ENCODE measurements at places on chromosomes 12 and 14.

GRCh38 chr12:42704810-42705401, 115.4 kb upstream of the PRICKLE1 start:
- no peak for DNase-seq

DNA sequence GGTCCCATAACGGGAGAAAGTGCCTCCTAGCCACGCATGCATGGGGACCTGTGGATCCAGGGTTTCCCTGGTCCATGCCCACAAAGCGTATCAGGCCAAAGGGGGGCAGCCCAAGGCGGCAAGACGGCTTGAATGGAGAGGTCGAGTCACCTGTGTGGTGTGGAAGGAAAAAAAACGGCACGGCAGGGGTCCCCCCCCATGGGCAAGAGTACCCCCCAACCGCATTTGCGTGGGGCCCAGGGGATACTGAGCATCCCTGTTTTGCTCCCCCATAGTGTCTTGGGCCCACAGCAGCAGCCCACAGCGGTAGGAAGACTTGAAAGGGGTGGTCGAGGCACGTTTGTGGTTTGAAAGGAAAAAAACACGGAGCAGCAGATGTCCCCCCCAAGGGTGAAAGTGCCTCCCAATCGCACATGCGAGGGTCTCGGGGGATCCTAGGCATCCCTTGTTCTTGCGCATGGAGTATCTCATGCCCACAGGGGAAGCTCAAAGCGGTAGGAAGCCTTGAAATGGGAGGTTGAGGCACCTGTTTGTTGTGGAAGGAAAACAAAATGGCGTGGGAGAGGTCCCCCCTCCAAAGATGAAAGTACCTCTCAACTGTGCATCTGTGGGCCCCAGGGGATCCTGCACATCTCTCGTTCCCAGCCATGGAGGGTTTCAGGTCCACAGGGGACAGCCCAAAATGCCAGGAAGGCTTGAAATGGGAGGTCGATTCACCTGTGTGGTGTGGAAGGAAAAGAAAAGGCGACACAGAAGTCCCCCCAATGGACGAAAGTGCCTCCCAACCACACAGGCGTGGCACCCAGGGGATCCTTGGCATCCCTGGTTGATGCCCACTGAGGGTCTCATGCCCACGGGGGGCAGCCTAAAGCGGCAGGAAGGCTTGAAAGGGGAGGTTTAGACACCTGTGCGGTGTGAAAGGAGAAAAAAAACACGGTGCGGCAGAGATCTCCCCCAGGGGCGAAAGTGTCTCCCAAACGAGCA, 577.5 kb downstream of the ALG10 start:
- DNase-seq = no peak

DNA sequence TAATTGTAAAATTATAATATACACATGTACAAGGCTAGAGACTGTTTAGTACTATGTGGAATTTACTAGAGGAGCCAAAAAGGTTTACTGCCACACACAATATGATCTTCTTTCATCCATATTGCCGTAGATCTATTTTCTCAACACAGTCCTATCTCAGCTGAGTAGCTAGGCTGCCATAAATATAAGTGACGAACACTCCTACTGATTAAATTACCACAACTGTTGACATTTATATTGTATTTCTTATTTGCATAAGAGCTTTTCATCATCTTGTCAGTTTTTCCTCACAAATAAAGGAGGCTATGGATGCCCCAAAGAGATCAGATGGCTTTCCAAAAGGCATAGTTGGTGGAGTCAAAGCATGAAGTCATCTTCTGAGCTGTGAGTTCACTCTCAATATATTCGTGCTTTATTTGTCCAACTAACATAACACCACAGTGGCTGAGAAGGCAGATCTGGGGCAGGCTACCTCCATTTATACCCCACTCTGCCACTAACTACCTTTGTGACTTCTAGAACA, 78.6 kb downstream of the CCDC59 start:
- DNase-seq = peak; percentile 56

GRCh38 chr12:29241821-29242591, 92.9 kb downstream of the FAR2 start:
- no peak for DNase-seq

DNA sequence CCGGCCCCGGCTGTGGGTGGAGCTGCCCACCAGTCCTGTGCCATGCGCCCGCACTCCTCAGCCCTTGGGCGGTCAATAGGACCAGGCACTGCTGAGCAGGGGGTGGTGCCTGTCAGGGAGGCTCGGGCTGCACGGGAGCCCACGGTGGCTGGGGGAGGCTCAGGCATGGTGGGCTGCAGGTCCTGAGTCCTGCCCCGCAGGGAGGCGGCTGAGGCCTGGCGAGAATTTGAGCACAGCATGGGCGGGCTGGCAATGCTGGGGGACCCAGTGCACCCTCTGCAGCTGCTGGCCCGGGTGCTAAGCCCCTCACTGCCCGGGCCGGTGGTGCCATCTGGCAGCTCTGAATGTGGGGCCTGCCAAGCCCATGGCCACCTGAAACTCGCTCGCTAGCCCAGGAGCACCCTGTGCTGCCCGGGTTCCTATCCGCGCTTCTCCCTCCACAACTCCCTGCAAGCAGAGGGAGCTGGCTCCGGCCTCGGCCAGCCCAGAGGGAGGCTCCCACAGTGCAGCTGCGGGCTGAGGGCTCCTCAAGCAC, 1371.1 kb downstream of the FSCB start:
- no peak for DNase-seq

DNA sequence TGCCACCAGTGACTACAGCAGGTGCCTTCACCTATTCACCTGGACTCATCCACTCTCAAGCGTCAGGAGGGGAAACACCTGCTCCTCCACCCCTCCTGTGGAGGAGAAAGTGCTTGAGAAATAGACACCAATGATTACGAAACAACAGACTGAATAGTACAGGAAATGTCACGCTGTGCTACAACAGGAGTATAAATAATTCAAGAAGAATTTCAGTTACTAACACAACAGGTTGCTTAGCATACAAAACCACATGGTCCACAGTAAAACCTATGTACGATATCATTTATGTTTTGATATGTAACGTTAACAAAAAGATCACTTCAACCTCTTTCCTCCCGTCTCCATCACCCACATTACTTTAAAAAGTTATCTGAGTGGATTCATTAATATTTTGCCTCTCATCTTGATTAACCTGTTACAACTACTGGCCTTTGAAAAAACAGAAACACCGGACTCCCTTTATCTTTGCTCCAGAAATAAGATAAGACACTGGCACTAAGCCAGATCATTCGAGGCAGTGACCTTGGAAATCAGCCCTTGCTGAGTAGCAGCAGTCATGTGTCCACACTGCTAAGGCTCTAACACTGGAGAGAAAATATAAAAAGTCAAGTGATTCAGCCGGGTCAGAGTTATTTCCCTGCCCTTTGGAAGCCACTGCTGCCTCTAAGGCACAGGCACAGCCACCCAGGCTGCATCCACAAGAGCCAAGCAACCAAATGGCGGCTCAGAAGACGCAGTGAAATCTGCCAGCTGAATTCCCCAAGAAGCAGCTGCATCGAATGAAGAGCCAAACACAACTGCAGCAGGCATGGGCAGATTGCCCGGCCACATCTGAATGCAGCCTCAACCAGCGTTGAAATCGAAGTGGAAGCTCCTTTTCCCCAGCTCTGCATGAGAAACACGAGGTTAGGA, 40.9 kb downstream of the NT5DC3 start:
- DNase-seq = peak; percentile 99

- no peak for DNase-seq
Measured at GRCh38 chr14:103899316-103899715, 28.9 kb upstream of the TDRD9 start.

- DNase-seq = peak; percentile 85
Measured at GRCh38 chr12:132429946-132430643, 59.9 kb upstream of the FBRSL1 start.

- no peak for DNase-seq
Measured at GRCh38 chr14:95502381-95502950, 14.0 kb downstream of the SYNE3 start.

- DNase-seq = no peak
Measured at GRCh38 chr14:104048758-104049507, 36.6 kb upstream of the ASPG start.

- DNase-seq = peak; percentile 61
Measured at GRCh38 chr14:22556990-22557623, 31.9 kb downstream of the DAD1 start.

- DNase-seq = no peak
Measured at GRCh38 chr12:62673028-62673815, 206.6 kb downstream of the MON2 start.

DNA sequence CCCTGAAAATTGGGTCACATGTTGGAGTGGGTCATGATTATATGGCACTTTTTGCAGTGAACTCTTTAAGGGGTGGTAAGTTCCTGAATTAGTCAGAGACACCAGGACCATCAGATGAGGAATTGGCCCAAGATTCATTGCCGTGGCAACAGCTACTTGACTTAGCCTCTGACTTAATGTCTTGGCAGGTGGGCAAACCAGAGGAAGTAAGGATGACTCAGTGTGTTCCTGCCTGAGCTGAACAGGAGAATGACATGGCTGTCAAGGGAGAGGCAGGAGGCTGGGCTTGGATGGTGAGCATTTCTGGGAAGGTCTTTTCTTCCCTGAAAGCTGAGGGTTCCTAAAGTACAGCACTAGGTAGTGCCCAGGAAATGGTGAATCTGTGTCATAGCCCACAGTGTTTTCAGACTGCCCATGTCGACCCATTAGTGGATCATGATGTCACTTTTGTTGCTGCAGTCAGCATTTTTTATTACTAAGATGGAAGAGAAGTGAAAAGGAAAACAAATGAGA, 170.1 kb upstream of the PWP1 start:
- no peak for DNase-seq

DNA sequence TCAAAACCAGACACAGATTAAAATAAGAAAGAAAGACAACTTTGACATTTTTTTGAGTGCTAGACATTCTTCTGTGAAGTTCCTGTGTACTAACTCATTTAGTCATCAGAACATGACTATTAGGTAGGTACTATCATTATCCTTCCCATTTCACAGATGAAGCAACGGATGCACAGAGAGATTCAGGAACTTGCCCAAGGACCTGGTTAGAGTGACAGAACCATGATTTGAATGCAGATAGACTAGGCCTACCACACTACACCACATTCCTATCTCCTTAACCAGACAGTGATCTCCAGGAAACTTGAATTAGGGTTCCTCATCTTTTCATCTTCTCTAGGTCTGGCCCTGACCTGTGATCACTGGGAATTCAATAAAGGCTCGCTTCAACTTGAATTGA, 54.4 kb upstream of the MED13L start:
- no peak for DNase-seq

- DNase-seq = peak; percentile 52
Measured at GRCh38 chr12:52423661-52424500, 10.3 kb downstream of the KRT75 start.

GRCh38 chr12:119840168-119840567, 37.0 kb downstream of the CIT start:
- DNase-seq = no peak

GRCh38 chr12:6367065-6367968, 8.0 kb downstream of the SCNN1A start:
- DNase-seq = no peak

DNA sequence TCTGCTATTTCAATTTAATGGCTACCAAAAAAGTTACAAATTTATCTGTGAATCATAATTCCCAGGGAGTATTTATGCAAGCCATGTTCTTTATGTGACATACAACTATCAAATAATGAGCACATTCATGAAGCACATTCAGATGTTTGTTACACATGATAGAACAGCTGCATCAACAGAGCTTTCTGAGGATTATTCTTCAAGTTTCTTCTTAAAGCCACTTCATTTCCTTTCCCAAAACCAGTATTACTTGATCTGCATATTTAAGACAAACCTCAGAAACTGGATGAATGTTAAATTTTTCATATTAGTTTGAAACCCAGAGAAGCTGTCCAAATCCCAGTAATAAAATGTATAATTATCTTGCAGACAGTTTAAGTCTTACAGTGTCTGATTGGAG, 73.6 kb upstream of the SOX5 start:
- no peak for DNase-seq

GRCh38 chr12:56905852-56906251, 28.4 kb downstream of the SDR9C7 start:
- no peak for DNase-seq

- DNase-seq = no peak
Measured at GRCh38 chr12:125283521-125283920, 218.3 kb downstream of the AACS start.

DNA sequence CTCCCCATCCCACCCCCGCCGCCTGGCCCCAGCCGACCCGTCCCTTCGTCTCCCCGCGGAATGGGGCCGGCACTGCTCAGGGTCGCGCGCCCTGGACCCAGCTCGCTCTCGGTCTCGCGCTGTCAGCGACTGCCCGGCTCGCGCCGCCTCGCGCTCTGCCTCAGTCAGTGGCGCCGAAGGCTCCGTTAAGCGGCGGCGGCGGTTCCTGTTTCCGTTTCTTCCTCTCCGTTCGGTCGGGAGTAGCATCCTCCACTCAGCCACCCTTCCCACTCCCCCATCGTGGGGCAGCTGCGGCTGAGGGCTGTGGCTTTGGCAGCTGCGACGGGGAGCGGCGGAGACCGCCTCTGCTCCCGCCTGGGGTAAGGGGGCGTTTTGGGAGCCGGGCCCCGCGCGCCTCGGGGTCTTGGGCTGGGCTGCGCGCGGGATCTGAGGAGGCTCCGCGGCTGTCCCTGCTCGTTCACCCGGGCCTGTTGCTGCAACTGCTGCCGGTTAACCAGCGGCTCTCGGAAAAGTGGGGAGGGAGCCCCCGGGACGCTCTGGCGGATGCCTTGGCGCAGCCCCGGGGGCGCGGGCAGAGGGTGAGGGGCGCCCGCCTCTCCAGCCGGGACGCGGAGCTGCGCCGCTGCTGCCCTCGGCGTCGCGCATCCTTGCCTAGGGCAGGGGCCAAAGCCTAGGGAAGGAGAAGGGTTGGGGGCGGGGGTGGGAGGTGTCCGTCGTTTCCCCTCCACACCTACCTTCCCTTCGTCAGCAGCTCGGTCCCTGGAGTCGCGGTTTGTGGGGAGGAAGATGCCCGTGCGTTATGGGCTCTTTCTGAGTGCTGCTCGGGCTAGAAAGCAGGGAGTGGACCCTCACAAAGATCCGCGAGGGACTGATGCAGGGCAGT, 567 bp downstream of the FUT8 start:
- peak; percentile 29 for DNase-seq

DNA sequence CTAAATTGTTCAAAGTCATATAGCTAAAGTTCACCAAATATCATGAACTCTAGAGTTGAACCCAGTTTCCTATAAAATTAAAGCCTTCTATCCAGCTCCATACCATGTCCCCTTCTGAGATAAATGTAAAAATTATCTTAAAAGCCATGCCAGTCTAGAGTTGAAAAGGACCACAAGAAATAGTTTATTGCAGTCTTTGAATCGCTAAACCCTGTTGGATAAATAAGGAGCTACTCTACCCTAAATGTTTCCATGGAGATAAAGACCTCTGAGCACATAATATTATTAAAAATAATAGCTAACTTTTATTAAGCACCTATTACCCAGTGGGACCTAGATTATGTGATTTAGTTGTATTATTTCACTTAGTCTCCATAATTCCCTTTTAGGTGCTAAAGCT, 227.6 kb upstream of the NOS1 start:
- no peak for DNase-seq

DNA sequence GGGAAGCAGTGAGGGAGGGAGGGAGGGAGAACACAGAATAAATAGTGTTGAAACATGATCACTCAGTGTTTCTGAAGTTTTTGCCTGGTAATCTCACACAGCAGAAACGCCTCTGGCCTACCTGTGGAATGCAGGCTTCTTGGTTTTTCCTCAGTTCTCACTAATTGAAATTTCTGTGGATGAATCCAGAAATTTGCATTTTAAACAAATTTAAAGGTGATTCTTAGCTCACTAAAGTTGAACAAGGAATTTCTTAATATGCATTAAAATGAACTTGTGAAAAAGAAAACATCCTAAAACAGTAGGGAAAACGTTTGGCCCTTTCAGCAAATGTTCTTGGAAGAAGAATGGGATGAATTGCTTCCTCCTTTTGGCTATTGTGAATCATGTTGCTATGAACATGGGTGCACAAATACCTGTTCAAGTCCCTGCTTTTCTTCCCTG, 1.4 kb downstream of the RNASE9 start:
- no peak for DNase-seq

GRCh38 chr12:69511016-69511415, 40.8 kb downstream of the FRS2 start:
- no peak for DNase-seq
